Pulmonary artery endothelial cell (primary cell): ENCODE measurements at places on chromosomes 1 and 21.

- no peak for DNase-seq
These were observed at the start of gene ADAMTS4 for GRCh38 chr1:161198897-161199431. TSS of gene ADAMTS4 (minus strand) at chr1:161199054. CDS start at chr1:161198627, 427 bp downstream.

GRCh38 chr21:46112725-46113215 lies 14.9 kb downstream of the COL6A2 start:
- no peak for DNase-seq

- no peak for DNase-seq
These were observed 269.6 kb downstream of the DPYD start for GRCh38 chr1:97651250-97651649.

- no peak for DNase-seq
These were observed 965.8 kb downstream of the PLA2G4A start for GRCh38 chr1:187794561-187794960.

DNA sequence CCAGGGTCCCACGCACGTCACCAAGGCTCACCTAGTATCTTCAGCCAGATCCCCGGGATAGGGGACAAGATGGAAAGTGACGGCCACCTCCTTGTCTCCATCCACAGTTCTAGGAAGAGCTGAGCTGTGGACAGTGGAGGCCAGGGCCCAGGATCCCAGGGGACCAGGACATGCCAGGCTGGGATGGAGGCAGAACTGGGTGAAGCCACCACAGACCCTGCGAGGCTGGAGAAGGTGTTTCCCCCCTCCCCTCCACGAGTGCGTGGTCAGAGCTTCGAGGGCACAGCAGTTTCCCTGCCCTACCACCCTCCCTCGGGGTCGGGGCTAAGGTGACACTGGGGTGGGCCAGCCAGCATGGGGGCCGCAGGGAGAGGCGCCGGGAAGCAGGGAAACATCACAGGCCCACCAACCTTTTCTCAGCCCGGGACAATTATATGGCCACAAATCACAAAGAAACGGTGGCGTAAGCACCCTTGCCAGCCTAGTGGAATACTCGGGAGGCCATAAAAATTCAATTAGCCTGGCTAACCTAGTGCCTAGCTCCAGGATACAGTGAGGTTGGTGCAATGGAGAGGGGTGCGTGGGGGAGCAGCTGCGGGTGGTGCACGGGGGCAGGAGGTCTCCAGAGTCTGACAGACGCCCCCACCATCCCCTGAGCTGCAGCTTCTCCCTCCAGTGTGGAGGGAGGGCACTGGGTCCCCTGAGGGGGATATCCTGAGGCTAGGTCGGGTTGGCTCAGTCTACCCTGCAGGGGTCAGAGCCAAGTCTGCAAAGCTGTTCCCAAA lies 13.4 kb downstream of the DRAXIN start:
- no peak for DNase-seq

DNA sequence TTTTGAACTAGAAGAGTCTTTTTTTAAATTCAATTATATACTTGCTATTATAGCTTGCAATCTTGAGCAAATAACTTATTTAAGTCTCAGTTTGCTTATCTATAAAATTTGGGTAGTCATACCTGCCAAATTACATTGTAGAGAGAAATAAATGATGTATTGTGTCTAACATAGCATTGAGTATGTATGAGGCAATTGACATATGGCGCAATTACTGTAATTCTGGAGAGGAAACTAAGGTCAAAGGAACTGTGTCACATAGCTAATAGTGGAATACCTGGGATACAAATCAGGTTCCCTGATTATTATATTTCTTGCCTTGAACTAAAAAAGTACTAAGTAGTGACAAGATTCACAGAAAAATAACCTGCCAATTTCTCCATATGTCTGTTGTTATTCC lies 302.5 kb downstream of the PDE4B start:
- DNase-seq, result no peak

- no peak for DNase-seq
These were observed 480.7 kb downstream of the MRPL39 start for GRCh38 chr21:25126564-25126963.

DNA sequence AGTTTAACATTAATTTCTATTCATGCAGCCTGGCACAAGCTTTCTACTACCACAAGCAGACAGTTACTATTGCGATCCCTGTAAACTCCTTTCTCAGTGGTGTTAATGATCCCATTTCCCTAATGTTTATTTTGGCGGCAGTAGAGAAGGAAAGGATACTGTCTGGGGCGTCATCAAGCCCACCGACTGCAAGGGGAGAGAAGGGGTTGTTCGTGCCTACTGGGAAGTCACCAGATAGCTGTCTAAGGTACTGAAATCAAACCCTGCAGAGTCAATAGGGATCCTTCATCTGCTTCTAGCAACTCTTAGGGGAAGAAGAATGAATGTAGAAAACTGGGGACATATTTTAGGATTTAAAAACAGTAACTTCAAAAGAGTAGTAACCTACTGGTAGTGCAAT lies 95.2 kb upstream of the ADAR start:
- no peak for DNase-seq

- no peak for DNase-seq
These were observed 251.6 kb upstream of the DUSP10 start for GRCh38 chr1:221993444-221993948.

DNA sequence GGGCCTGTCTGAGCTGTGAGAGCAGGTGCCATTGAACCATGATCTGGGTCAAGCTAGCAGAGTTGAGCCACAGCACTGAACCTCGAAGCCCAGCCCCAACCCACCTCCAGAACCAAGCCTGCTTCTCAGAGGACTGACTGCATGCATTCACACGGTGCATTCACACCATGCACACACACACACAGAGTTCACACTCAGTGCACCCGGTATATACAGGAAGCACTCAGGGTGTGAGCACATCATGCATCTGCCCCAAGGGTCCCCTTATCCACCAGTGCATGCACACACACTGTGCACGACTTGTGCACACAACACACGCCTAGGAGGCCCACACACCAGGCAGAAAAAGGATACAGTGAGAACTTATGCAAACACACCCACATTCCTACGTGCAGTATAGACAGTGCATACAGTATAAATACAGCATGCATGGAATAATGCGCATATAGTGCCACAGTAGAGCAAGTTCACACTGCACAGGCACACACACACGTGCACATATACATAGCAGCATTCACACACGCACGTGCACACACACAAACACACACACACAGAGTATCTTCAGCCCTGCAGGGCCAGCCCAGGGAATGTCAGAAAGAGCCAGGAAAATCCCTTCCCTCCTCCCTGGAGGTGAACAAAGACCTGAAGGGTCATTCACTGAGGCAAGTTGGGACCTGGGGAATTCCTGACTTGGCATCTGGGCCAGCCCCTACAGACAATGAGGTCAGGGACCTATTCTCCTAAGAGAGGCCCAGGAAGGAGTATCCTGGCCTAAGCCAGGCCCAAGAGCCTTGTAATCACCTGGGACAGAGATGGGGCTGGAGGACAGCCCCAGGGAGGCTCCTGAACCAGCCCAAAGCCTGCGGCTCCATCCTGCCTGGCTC lies 42.1 kb downstream of the CAMK2N1 start:
- no peak for DNase-seq

DNA sequence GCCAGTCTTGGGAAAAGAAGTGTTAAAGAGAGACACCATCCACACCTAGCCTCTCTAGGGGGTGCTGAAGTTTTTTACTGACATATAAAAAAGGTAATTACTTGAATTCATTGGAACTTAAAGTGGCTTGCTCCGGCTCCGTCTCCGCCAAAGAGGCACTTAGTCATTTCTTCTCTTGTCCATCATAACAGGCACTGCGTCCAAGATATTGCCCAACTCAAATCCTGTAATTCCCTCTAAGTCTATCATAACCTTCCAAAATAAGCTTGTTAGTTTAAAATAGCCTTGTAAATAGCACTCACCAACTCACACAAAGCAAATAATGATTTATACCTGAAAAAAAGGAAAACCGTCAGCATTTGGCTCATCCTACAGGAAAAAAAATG lies 160.5 kb downstream of the ZBTB18 start:
- DNase-seq, result no peak

DNA sequence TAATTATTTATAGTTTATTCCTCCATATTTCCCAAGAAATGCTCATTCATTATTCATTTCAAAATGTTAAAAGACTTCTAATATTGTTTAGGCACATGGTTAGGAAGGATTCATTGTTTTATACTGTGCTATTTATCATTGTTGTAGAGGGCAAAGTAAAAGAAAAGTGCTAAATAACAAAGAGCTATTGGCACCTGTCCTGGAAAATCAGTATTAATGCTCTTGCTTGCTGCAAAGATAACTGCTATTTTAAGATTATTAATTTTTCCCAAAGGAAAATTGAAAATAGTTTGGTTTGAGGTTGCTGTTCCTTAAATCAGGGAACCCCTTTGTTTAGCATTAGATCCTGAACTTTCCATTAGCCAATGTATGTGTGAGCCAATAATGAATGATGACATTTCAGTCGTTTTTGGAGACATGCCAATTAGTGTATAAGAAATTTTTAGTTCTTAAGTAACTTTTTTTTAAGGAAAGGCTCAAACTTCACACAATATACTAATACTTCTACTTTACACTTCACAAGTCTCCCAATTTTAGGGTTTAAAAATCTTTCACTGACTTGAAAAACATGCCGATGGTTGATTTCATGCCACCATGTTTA lies 39.9 kb downstream of the EPB41 start:
- DNase-seq, result no peak

DNA sequence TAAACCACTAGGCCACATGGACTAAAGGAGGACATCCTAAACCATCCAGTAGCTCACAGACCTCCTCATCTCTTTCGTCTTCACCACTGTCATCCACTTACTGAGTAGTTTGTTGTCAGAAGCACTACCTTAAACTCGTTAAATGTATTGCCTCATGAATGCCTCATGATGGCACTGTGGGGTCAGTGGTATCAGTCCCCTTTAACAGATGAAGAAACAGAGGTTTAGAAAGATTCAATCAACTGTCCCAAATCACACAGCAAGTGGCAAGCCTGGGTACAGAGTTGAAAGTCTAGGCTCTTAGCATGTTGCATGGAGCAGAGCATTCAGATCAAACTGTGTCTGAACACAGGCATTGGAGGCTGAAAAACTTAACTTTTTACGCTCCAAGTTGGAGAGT lies 183.6 kb upstream of the KIAA0040 start:
- no peak for DNase-seq

DNA sequence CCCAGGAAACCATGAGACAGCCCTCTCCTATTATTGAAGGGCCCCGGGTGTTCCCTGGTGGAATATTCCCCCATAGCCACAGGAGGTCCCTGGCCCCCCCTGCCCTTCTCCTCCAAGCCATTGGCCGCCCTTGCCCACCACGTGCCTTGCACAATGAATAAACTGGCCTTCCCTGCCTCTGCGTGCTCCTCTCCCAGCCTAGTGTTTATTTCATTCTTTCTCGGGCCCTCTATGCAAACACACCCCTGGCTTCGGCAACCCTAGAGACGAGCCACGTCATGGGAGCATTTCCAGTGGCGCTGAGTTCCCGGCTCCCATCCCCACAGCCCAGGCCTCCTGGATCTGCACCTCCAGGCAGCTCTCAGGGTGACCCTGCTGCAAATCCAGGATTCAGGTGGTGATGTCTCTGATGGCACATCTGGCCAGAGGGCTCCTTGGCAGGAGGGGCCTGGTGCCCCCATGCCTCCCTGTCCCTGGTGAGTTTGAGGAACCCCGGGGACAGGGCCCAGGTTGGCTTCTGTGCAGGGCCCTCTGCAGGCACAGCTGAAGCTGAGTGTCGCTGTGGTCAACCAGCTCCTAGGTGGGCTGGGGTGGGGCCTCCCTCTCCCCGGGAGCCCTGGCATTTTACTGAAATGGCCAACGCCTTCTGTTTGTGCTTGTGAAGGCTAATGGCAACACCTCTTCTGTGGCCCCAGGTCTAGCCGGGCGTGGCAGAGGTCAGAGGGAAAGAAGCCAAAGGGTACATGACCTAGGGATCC lies 6.2 kb downstream of the KRTAP10-12 start:
- DNase-seq, result no peak

DNA sequence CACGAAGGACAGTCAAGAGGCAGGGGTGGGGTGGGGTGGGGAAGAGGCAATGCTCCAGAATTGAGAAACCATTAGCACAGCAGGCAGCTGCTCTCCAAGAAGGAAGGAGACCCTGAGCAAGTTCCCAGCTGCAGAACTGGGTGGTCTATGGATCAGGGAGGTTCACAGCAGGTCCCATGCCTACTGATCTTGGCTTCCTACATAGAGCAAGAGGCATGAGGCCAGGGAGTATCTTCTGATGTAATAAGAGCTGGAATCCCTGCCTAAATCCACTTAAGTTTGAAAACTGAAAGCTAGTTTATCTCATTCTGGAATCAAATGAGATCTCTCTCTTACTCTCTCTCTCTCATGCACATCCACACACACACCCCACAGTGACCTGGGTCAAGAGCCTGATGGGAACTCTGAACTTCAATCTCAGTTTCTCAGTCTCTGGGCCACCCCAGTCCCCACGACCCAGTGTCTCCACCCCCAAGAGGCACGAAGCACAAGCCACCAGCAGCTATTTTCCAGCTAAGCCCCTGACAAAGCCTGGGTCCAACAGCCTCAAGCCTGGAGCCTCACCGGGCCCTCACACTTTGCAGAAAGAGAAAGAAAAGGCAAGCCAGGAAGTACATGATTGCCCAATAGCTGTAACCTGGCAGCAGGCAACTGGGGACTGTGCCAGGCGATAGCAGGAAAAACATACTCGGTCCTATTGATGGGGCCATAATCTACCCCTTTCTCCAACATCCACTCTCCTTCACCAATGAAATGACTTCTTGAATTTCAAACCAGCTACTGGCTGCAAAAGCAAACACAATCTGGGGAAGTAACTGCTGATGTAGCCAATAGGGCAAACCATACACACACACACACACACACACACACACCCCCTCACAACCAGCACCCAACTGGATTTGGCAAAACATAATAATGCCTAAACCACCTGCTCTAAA lies 2.2 kb downstream of the NUAK2 start:
- DNase-seq, result peak; percentile 36

- no peak for DNase-seq
These were observed 32.6 kb downstream of the LRP8 start for GRCh38 chr1:53295295-53295694.

DNA sequence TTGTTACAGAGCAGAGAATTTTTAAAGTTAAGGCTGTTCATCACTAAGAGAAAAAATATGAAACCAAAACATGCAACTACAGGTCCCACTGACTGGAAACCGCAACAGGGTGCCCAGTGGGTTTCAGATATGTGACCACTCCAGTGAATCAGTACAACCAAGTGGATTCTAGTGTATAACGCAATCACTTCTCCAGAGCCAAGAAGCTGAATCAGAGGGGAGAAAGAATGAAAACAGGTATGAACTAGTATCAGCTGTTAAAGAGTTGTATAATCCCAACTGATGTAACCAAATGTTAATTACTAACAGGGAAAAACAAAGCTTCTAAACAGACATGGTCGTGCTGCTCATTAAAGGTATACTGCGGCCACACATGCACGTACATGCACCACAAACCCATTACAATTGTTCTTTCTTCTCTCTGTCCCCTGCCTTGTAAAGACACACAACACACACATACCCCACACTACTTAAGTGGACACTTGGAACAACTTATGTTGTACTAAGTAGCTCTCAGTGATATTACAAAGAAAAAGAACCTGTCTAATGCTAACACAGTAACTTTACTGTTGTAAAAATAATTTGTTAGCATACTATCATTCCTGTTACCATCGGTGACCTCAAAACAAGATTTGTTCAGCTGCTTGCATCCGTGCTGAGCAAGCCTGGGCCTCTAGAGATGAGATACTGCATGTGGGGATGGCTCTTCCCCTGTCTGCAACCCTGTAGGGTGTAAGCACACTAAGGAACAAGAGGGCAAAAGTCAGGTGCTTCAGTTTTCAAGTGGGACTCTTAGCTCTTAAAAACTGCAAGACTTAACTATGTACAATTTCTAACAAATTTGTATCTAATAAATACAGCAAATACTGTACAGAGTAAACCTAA lies 74.2 kb downstream of the PTPN14 start:
- no peak for DNase-seq

- no peak for DNase-seq
These were observed 42.2 kb downstream of the RAP1GAP start for GRCh38 chr1:21626921-21627339.

GRCh38 chr1:33185541-33185940 lies 3.7 kb upstream of the TRIM62 start:
- DNase-seq, result no peak
